ENCODE measurements at places on chromosomes 3 and 15.
A peak's percentile ranks its signal among the peaks of the same experiment; 100 is the strongest.

DNA sequence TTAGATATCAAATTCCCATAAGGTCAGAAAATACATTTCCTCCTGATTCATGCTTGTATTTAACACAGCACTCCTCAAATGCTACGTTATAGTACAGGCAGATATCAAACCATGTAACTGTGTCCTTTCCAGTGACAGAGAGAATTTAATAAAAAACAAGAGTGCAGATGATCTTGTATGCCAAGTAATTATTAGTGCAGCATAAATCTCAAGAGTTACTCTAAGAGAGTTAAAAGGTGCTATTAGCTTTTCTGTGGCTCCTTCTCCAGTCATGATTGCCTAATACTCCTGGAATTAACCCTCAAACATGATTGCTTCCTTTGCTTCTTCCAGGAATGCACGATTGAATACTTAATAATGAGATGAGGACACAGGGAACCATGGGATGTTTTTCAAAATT, 413.0 kb upstream of the DPH6 start:
- DNase-seq, result peak; percentile 44

- DNase-seq, result no peak
Observed at GRCh38 chr3:3776607-3777006, 22.6 kb upstream of the LRRN1 start.

- no peak for DNase-seq
Observed at GRCh38 chr3:107600780-107601179, 78.0 kb downstream of the BBX start.

- DNase-seq, result peak; percentile 38
Observed at GRCh38 chr15:92617549-92618520, 37.7 kb downstream of the FAM174B start.

GRCh38 chr15:69749797-69750196, 297.2 kb downstream of the RPLP1 start:
- peak; percentile 12 for DNase-seq

- peak; percentile 73 for DNase-seq
Observed at GRCh38 chr15:51681303-51681963, at the start of gene SCG3. Gene SCG3, plus strand, starts transcription at chr15:51681503. Its CDS starts 253 bp downstream, at chr15:51681756.

- DNase-seq, result no peak
Observed at GRCh38 chr15:92383519-92384324, 10.0 kb upstream of the ST8SIA2 start.

- DNase-seq, result no peak
Observed at GRCh38 chr15:50064673-50065072, 54.4 kb downstream of the ATP8B4 start.

DNA sequence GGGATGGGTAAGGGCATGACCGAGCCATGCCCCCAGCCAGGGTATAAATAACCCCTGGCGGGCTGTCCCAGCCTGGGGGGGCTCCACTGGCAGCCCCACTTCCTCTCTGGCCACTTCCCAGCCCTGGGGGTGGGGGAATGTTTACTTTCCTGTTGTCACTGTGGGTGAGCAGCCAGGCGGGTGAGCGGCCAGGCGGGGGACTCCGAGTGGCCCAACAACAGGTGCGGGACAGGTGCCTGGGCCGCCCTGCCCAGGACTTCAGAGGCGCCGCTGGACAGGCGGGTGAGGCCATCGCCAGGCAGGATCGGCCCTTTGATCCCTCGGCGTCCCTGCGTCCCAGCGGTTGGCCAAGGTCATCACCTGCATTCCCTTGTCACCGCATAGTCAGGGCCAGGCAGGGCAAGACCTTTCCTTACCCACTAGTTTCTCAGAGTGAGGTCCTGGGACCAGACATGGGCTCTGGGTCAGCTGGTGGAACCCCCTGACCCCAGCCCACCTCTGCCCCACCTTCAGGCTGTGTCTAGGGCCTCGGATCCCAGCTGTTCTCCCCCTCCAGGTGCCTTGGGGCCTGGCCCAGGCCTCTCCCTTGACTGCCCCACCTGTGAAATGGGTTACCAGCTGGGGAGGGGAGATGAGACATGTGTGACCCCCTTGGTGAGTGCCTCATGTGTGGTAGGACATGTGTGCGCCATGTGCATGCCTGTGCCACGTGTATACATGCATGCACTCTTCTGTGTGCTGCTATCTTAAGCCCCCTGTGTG, 16.6 kb downstream of the SEMA3F start:
- DNase-seq, result no peak

DNA sequence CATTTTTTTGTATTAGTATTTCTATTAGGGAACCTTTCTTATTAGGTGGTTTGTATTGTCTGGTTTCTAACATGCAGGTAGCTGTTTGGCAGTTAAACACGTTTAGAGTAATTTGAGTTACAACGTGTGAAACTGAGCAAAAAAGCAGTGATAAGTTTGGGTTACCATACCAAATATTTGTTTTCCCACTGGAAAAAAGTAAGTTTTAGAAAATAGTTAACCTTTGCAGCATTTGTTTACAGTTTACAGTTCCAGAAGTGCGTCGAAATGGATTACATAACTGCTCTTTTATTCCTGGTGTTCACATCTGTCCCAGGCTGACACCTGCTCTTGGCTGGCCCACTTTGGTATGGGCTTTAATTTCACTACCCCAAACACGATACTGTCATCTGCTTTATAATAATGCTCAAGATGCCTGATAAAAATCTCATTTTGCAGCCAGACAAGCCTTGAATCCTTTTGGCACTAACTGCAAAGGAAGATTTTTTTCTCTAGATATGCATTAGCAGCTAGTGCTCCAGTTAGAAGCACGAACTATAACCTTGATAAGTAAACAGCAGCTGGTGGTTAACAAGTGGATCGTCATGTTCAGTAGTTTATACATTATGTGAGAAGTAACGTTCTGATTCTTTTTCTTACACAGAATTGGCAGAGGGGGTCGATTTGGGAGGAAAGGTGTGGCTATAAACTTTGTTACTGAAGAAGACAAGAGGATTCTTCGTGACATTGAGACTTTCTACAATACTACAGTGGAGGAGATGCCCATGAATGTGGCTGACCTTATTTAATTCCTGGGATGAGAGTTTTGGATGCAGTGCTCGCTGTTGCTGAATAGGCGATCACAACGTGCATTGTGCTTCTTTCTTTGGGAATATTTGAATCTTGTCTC, 5.3 kb downstream of the EIF4A2 start:
- no peak for DNase-seq

- DNase-seq, result no peak
Observed at GRCh38 chr3:4406746-4407568, 60.1 kb downstream of the SUMF1 start.

- DNase-seq, result no peak
Observed at GRCh38 chr3:47022641-47023071, 43.2 kb downstream of the NBEAL2 start.

GRCh38 chr3:133548090-133548489, 25.4 kb upstream of the CDV3 start:
- DNase-seq, result no peak

DNA sequence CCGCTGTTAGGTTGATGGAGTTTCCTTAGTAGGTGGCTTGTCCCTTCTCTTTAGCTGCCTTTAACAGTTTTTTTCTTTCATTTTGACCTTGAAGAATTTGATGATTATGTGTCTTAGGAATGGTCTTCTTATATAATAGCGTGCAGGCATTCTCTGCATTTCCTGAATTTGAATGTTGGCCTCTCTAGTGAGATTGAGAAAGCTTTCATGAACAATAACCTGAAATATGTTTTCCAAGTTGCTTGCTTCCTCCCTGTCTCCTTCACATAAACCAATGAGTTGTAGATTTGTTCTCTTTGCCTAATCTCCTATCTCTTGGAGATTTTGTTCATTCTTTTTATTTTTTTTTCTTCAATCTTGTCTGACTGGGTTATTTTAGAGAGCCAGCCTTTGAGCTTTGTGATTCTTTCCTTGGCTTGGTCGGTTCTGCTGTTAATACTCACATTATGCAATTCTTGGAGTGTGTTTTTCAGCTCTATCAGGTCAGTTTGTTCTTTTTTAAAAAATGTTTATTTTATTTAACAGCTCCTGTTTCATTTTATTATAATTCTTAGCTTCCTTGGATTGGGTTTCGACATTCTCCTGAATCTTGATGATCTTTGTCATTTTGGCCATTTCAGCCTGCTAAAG, 627.9 kb downstream of the SI start:
- DNase-seq, result no peak

DNA sequence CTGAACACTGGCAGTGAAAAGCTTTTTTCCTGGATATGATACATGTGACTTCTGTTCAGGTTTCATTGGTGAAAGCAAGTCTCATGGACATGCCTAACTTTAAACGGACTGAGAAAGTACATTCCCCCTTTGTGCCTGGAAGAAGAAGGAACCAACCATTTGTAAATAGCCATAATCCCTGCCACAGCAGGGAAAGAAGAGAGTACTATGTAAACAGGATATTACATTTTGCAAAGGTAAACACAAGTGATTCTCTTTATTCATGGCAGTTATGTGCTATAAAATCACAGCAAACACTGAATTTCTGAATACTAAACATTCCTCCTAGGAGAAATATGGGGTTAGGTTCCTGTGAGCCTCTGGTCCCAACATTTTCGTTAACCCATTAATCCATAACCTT, 46.8 kb downstream of the PRICKLE2 start:
- DNase-seq, result no peak

- DNase-seq, result peak; percentile 66
Observed at GRCh38 chr3:72907731-72908620, 20.1 kb downstream of the GXYLT2 start.

GRCh38 chr3:34777386-34777785, 861.9 kb upstream of the ARPP21 start:
- DNase-seq, result no peak

GRCh38 chr3:177375316-177375715, 178.0 kb upstream of the TBL1XR1 start:
- no peak for DNase-seq

GRCh38 chr3:129519449-129519848, 9.0 kb upstream of the RHO start:
- no peak for DNase-seq
